ENCODE measurements at places on chromosomes 1 and 21.
A peak's percentile ranks its signal among the peaks of the same experiment; 100 is the strongest.

DNA sequence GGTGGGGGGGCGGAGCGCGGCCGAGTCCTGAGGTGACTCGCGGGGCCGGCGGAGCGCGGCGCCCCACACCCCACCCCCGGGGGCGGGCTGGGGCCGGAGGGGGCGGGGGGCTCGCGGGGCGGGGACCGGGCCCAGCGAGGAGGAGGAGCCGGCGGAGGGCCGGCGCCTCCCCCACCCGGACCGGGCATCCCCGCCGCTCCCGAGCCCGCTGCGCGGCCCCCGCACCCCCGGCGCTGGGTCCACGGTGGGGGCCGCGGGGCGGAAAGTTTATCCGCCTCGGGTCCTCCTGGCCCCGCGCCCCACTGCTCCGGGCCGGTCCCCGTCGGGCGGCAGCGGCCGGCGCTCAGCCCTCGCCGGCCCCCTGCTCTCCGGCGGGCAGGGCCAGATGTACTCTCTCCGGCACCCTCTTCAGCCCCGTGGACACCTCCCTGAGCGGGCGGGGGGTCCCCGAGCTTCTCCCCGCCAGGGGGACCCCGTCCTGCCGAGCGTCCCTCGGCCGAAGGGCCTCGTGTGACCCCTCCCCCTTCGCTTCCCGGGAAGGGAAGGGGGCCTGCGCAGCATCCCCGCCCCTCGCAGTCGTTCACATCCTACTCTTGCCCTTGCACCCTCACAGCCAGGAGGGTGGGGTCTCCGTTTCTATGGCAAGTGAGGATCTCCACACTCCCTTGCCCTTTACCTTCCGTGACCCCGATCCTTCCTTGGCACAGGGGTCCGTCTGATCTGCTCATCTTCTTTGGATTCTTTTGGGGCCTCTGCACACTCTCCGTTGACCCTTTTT, 663 bp downstream of the CAMTA1 start:
- peak; percentile 77 for DNase-seq

GRCh38 chr1:178093951-178094738, at the start of gene RASAL2:
RASAL2 (plus strand) TSS chr1:178094104; CDS start chr1:178094493, 389 bp downstream.
- peak; percentile 87 for DNase-seq

GRCh38 chr1:202104073-202104472, 18.6 kb upstream of the GPR37L1 start:
- DNase-seq = no peak

DNA sequence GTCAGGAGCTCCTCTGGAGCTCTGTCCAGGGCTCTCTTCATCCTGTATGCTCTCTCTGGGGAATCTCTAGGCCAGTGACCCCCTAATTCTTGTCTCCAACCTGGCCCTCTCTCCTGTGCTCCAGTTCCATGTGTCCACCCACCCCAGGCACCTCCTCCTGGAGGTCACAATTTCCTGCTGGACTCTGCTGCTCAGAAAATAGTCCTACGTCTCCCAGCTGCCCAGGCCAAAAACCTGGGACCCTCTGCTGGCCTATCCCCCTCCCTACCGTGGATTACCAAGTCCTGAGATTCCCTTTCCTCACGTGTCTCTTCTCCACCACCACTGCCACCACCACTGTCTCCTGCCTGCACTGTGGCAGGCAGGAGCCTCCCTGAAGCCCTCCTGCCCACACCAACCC, 11.7 kb downstream of the NES start:
- DNase-seq = no peak

GRCh38 chr1:112651205-112651604, 23.3 kb upstream of the MOV10 start:
- DNase-seq = no peak

GRCh38 chr1:181159451-181160140, 71.1 kb downstream of the IER5 start:
- no peak for DNase-seq

DNA sequence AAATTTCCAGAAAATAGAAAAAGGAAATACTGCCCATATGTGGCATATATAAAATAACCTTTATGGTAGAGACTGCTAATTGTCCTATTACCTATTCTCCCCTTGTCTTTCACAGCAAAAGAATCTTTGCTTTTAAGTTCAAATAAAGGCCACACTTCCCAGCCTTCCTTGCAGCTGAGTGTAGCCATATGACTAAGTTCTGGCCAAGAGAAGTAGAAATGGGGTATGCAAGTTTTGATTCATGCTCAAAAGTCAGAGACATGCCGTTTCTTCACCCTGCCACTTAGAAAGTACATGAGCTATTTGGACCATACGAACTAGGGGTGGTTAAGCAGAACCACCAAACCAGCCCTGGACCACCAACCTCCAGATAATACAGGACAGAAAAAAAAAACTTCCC, 18.3 kb upstream of the S100A2 start:
- no peak for DNase-seq

DNA sequence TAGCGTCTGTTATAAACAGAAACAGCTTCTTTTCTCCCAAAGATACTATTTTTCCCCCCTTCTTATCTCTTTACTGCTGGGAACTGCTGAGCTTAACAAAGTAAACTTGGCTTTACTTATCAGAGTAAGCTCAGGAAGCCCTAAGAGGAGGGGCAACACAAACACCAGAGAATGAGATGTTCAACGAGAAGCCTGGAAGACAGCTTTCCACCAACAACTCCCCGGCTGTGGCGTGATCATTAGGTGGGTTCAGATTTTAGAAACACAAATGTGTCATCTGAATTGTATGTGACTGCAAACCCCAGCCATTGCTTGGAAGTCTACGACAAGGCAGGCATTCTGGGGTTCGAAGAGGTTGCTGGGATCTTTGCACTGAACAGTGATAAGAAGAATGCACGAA, 181.2 kb upstream of the ESRRG start:
- DNase-seq = no peak

GRCh38 chr1:101995984-101996745, 561 bp downstream of the OLFM3 start:
- DNase-seq = no peak

DNA sequence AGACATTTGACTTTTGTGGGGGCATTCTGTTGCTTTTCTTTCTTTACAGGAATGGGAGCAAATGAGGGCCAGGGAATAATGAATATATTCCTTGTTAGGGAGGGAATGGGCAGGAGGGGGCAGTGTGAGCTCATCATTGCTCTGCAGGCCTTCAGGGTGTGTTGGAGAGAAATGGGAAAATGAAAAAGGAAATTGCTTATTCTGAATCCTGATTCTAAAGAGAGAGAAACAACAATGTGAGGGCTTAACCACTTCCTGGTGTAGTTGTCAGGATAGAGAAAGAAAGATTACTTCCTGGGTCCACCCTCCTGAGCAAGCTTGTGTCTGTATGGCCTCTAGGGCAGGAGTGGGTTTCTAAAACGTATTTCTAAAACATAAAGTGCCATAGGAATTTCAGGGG, 28.3 kb downstream of the VANGL2 start:
- DNase-seq = no peak

GRCh38 chr21:45128613-45129188, 54.3 kb downstream of the ADARB1 start:
- DNase-seq = peak; percentile 88

GRCh38 chr1:204493984-204494280, 673 bp downstream of the PIK3C2B start:
- DNase-seq = peak; percentile 90

DNA sequence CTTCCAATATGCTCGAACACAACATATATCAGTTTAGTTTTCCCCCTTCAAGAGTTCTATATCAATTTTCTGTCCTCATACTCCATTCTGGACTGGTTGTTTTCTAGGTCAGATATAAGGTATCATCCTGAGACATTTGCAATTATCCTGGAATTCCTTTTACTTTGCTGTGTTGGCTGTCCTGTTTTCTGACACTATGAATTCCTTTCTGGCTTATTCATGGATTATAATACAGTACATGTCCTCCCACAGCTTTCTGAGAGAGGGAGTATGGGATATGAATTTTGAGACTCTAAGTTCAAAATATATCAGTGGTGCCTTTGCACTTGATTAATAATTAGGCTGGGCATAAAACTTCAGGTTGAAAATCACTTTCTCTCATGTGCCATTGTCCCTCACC, 11.9 kb downstream of the PHTF1 start:
- DNase-seq = no peak

- DNase-seq = no peak
These were observed 911.1 kb downstream of the KCNT2 start for GRCh38 chr1:195697130-195697529.

DNA sequence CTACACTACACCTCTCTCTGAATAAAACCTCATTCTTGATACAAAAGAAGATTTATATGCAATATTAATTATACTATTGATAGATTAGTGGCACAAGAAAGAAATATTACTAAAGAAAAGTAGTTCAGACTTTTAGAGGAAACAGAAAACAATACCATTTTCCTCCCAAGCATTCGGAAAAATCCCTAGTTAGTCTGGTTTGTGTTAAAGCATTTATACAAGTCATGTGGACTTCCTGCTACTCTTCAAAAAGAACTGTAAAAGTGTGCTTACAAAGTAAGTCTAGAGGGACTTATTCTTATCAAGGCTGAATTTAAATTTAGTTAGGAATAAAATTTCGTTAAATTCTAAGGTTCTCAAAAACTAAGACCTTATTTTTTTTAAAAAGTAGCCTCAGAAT, 129.1 kb downstream of the ATP1B1 start:
- DNase-seq = no peak

- DNase-seq = no peak
These were observed 124.8 kb downstream of the DISC1 start for GRCh38 chr1:231751415-231751814.

DNA sequence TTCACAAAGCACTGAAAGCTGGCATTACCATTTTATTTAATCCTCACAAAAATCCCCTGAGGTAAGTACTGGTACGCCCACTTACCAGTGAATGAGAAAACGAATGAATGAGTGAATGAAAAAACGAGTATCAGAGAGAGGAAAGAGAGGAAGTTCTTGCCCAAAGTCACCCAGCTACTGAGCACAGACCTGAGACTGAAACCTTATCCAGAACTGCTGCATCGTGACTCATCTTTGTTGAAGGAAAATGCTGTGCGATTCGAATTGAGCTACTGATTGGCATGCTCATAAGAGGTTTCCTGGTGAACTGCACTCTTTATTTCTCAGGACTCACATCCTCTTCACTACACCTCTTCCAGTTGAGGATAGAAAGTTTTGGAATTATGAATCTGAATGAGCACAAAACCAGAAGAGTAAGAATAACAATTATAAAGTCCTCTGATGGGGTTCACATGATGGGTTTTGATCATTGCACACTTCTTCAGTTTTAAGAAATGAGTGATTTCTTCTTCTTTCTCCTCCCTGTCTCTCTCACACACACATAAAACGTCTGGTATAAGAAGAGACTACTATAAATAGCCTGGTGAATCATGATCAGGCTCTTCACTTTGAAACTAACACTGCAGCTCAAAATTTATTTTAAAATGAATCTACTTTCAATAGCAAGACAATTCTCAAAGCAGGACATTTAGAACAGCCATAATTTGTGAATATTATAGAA, 32.1 kb downstream of the IL12RB2 start:
- no peak for DNase-seq

- DNase-seq = no peak
These were observed 66.1 kb downstream of the NID1 start for GRCh38 chr1:235998812-235999211.

GRCh38 chr1:208979776-208980175, 603.7 kb upstream of the CAMK1G start:
- no peak for DNase-seq

- DNase-seq = no peak
These were observed 25.0 kb downstream of the XCL2 start for GRCh38 chr1:168518813-168519212.

DNA sequence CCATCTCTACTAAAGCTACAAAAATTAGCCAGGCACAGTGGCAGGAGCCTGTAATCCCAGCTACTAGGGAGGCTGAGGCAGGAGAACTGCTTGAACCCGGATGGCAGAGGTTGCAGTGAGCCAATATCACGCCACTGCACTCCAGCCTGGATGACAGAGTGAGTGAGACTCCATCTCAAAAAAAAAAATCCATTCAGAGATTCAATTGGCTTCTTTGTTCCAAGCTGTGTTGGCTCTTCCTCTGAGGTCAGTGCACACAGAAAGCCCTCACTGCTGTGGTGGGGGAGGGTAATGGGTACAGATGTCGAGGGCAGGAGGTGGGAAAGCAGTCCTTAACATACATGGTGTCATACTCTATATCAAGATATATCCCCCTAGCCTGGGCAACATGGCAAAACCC, 14.7 kb downstream of the TIE1 start:
- no peak for DNase-seq

GRCh38 chr1:231016966-231017365, 23.1 kb downstream of the FAM89A start:
- DNase-seq = no peak

GRCh38 chr1:19765623-19766022, 34.1 kb downstream of the TMCO4 start:
- no peak for DNase-seq

- DNase-seq = no peak
These were observed 4.3 kb downstream of the CR1L start for GRCh38 chr1:207649210-207649753.

DNA sequence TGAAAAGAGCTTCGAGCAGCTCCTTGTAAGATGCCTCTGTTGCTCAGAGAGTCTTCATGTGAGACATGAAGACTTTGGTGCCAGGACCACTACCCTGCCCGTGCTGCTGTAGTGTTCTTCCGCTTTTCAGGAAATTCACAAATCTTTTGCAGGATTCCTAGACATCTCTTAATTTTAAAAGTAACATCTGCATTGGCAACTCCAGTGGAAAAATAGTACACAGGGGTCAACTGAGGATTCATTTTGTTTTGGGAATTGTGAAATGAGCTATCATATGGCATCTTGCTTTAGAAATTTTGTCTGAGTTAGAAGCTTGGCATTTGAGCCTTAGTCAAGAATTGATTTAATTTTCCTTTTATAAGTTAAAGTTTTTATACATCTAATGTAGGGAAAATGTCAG, 7.2 kb downstream of the PRDM2 start:
- DNase-seq = no peak
